ENCODE measurements at places on chromosomes 13 and 19.

GRCh38 chr19:36963280-36963679 is 47.1 kb downstream of the ZNF568 start:
- no peak for DNase-seq

GRCh38 chr19:1172353-1173158 is 1.5 kb downstream of the SBNO2 start:
- no peak for DNase-seq

DNA sequence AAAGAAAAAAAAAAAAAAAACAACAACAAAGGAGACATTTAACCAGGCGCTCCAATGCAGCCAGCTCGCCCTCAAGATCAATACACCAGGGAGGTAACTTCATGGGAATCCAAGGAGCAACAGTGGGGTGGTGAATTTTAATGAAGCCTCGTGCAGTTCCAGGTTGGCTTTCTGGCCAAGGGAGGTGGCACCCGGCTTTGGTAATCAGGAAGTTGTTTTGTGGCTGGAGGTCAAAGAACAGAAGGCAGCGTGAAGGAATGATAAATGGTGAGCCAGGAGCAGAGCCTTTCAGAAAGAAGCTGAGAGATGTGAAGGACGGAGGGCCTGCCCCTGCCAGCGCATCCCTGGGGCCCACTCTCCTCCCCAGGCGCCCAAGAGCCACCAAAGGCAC is 188.2 kb upstream of the TSC22D1 start:
- no peak for DNase-seq

DNA sequence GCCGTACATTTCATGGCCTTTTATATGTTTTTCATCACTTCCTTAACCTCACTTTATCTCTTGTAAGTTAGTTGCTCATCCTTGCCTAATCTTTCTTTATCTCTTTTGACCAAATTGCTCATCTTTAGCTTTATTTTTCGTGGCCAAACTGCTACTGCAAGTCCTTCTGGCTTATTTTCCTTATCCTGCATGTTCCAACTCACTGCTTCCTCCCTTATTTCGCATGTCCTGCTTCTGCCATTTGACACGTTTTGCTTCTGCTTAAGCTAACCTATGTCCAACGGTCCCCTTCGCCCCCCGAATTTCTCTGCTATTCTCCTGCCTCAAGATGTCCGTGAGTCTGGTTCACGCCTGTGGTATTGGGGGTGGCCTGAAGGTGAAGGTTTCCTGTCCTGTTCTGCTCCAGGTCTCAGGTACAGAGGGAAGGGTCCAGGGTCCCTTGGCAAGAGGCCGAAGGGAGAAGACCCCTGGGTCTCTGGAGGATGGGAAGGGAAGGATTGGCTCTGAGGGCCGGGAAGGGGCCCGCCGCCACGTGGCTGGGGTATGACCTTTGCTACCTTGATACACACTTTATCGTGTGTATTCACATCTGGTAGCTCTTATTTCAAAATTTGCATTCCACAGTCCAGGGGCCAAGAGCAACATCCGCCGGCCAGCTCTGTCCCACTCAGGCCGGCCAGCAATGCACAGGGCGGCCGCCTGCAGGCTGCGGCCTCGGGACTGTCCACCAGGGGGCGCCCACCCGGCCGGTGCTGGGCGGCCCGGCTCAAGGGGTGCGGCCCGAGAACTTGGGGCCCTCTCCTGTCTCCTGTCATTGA is 2.9 kb upstream of the C19orf85 start:
- peak; percentile 35 for DNase-seq

DNA sequence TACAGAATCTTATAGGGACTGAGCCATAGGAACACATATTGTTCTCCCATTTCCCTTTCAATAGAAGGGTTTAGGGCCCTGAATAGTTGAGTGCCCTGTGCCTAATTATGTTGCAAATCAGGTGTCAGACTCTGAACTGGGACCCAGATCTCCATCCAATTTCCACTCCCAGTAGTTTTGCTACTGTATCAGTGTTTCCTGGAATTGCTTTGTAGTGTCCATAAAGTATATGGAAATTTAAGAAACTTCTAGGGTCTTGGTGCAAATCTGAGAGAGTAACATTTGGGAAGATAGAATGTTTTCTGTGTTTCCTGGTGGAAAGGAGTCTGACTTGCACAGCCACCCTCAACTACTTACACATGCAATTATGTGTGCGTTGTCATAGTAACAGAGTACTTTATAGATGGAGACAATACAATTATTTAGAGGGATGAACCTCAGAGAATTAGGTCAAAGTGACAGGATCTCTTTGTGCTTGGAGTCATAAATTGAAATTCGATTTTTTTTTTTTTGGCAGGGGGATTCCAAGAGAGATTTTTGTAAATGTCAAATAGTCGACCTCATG is 646 bp upstream of the SLC10A2 start:
- no peak for DNase-seq

- DNase-seq: no peak
Observed at GRCh38 chr13:113916330-113916815, 52.5 kb upstream of the GAS6 start.

DNA sequence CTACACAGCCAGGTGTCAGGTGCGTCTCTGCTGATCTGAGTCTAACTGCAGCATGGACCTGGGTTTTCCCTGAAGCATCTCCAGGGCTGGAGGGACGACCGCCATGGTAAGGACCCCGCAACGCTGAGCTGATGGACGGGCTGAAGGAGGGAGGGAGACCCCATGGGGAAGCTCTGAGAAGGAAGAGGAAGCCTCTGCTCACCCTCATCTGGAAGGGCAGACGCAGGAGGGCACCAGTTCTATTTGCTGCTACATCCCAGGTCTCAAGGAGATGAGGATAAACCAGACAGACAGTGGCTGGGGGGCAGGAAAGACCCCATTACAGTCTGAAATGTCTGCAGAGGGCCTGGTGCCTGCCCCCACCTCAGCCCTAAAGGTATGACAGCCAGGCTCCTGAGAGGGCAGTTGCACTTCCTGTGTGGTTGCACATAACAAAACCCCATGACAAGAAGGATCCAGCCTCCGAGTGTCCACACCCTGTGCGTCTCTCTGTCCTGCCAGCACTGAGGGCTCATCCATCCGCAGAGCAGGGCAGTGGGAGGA is at the start of gene LILRA2:
Gene LILRA2 (plus strand): TSS at position 461 of the 543 bp plus-strand sequence. CDS start 89 bp downstream, outside the sequence.
- peak; percentile 34 for DNase-seq

DNA sequence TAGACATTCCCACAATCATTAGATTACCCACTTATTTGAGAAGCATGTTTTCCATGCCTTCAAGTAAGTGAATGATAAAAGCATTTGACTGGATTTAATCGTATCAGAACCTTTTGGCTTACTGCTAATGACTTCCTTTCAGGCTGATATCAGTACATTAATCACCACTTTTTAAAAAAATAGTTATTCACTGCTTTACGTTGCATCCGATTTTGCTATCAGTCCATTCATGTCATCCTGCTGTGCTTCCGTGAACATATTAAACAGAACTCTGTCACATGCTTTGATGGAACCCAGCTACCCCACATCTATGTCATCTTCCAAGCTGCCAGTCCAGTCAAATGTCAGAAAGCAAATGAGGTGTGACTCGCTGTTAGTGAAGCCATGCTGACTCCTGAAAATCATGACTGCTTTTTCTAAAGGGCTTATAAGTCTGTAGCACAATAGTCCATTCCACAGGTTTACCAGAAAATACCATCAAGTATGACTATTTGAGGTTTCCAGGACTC is 440.9 kb downstream of the IRS2 start:
- no peak for DNase-seq

DNA sequence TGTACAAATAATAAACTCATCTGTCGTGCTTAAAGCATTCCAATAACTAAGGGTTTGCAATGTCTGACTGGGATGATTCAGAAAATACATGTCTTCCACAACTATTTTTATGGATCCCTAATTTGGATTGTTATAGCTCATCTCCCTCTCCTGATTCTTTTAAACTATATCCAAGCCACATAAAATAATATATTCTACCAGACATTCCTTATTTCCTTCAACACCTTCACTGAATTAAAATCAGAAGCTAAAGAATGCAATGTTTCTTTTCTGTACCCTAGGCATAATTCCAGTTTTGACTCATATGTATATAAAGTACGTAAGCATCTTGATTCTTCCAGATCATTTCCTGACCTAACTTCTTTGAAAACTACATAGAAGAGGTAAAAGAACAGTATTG is 420.4 kb downstream of the EFNB2 start:
- no peak for DNase-seq

- no peak for DNase-seq
Observed at GRCh38 chr19:16315825-16316505, 8.7 kb upstream of the KLF2 start.

DNA sequence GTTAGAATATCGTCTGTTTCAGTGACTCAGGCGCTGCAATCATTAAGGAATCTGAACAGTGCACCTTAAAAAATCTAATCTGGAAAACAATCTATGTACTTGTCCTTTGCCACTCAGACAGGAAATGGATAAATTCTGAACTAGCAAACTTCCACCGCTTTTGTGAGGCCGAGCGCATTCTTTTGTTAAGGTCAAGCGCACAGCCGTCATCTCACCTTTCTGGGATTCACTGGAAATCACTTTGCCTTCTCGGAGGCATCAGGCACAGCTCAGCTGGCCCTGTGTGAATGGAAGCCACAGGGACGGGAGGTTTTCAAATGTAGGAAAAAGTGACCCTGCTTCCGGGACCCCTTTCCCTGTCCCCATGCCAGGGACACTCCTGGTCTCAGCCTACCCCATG is 28.2 kb upstream of the SPACA7 start:
- DNase-seq: no peak

GRCh38 chr13:62483774-62484173 is 1068.1 kb upstream of the PCDH20 start:
- no peak for DNase-seq

GRCh38 chr19:51607920-51608562 is 22.2 kb downstream of the SIGLEC5 start:
- DNase-seq: peak; percentile 50

DNA sequence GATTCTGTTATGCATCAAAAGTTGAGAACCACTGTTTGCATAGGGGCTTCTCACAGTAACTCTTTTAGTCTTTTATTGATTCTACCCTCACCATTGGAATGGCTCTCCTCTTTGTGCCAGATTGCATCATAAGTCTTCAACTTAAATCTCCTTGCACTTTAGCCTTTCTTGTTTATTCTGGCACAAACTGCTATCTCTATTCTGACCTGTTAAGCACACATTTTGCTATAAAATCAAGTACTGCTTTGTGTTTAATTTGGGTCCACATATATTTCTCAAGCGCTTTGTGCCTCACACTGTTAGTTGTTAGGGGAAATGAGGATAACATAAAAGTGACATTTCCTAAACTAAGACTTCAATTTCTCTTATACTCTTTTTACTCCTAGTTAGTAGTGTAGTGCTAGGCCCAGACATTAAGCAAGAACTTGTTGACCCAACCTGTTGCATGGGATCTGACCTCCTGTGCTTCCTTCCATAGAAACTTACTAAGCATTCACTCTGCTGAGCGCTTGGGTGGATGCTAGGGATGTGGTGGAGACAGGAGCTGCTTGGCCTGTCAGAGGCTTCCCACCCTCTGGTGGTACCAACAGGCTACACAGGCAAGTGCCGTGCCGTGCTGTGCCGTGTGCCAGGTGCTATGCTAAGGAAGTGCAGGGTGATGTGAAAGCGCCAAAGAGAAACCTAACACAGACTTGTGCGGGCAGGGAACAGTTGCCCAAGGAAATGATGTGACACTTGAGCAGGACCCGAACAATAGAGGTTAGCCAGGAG is 1.2 kb downstream of the UTP14C start:
- no peak for DNase-seq

DNA sequence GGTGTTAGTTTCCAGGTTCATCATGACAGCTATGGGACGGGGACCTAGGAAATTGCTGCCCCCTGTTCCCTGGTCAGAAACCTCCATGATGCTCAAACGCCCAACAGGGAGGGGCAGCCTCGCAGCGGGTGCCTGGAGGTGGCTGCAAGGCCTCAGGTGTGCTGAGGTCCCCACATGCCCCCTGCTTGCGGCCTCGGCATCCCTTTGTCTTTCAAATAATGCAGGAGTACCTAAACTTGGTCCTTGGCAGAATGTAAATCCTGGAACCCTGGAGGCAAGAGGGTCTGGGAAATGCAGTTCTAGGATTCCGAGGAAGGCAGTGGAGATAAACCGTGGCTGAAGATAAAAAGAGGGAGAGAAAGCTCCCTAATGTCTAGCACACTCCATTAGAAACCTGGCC is 52.4 kb downstream of the SKA3 start:
- DNase-seq: no peak

DNA sequence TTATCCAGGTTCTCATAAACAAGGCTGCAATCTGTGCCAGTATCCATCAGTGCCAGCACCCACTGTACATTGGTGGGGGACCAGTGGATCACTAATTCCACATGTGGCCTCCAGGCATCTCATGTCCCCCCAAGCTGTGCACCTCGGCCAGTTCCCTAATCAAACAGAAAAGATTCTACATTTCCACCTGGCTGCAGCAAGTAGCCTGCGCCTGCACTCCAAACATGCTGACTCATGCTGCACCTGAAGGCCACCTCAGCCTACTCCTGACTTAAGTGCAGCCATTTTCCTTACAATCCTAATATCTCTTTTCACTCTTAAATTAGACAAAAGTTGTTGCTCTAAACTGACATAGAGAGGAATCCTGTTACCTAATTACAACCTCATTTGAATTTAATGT is 729.4 kb upstream of the MIR17HG start:
- DNase-seq: no peak

DNA sequence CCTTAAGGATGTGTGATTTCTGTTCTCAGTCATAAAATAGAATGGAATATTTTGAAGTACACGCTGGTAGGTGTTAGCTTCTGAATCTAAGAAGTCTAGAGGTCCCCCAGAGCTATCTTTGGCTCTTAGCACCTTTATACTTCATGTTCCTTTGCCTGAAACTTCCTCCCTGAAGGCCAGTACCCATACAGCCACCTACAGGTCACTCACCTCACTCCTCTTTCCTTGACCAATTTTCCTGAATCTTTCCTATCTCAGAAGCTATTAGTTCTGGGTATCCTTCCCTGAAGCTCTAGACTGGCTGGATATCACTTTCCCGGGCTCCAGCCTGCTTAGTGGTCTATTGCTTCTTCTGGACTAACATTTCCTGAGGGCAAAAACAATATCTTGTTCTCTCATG is 93.4 kb upstream of the EDNRB start:
- DNase-seq: no peak

- no peak for DNase-seq
Observed at GRCh38 chr19:30679789-30680188, 307.6 kb downstream of the ZNF536 start.

GRCh38 chr19:46031781-46032596 is 8.8 kb downstream of the IGFL4 start:
- DNase-seq: no peak

DNA sequence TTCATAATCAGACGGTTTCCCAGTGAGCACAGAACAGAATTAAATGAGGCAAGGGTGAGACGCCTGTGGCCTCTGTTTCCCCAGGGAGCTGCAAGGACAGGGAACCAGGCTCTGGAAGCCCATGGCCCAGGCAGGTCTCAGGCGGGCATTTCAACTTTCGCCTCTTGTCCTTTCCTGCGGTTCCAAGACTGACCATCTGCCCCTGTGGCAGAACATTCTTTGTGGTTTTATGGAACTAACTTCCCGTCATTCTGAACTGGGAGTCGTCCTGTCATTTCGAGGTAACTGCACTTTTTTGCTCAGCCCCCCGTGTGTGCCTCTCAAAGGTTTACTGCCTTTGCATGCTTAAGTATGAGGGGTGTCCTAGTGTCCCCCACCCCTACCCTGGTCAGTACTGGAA is 70.9 kb downstream of the KL start:
- no peak for DNase-seq

- no peak for DNase-seq
Observed at GRCh38 chr13:38763446-38764381, 76.8 kb downstream of the FREM2 start.
